Hematopoietic multipotent progenitor cell treated with erythropoietin and hydrocortisone succinate and interleukin-3 and kit ligand, for 4 days (in vitro differentiated cells): ENCODE measurements at places on chromosomes 7 and 10.
A peak's percentile ranks its signal among the peaks of the same experiment; 100 is the strongest.

GRCh38 chr7:77310982-77311381 is 105.2 kb downstream of the GSAP start:
- DNase-seq: no peak

- no peak for DNase-seq
Observed at GRCh38 chr7:33726582-33726981, 178.8 kb upstream of the BMPER start.

GRCh38 chr10:36349445-36350078 is 707.5 kb upstream of the FZD8 start:
- DNase-seq: no peak

DNA sequence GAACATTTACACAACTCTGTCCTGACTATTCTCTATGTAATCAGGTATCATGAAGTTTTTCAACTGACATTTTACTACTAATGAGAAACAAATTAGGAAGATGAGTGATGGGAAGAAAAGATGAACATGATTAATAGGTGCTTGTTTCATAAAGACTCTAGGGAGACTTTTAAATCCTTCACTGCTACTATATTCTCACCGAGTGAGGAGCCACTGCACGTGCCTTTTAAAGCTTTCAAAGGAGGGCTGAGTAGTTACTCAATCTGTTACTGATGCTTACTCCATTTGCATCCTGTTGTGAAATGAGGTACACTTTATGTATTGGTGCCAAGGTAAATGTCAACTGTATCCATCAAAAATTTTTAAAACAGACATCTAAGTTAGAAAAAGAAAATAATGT is 1.3 kb upstream of the COMMD3 start:
- peak; percentile 63 for DNase-seq

- no peak for DNase-seq
Observed at GRCh38 chr7:15457990-15458955, 103.5 kb downstream of the AGMO start.

DNA sequence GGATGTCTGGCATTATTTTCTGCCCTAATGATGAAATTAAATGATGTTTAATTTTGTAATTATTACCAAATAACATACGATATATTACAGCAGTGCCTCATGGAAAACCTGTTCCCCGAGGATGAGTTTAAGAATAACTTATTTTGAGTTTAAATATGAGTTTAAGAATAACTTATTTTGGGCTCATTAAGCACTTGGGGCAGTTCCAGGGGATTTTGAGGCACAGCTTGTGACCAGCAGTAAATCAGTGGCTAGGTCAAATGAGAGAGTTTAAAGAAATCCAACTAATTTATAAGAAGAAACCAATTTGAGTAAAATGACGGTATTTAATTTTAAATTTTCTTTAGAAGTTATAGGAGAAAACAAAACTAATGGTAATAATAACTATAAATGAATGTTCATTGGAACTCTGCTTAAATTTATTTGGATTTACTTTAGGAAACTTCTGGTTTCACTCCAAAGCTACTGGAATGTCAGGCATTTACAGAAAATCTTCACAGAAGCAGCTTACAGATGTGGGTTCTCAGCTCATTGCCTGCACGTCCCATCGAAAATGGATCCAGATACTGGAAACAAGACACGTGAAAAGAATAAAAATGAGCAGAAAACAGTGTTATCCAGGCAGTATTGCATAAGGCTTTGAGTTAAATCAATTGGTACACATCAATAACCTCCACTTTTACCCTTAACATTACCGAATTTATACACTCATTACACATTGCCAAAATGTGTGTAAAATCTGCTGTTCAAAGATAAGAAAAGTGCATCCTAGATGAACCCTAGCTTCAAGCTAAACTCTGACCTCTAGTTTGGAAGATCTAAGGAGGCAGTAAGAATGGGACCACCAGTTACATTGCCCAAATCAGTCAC is 784.5 kb upstream of the IGFBP3 start:
- DNase-seq: no peak

DNA sequence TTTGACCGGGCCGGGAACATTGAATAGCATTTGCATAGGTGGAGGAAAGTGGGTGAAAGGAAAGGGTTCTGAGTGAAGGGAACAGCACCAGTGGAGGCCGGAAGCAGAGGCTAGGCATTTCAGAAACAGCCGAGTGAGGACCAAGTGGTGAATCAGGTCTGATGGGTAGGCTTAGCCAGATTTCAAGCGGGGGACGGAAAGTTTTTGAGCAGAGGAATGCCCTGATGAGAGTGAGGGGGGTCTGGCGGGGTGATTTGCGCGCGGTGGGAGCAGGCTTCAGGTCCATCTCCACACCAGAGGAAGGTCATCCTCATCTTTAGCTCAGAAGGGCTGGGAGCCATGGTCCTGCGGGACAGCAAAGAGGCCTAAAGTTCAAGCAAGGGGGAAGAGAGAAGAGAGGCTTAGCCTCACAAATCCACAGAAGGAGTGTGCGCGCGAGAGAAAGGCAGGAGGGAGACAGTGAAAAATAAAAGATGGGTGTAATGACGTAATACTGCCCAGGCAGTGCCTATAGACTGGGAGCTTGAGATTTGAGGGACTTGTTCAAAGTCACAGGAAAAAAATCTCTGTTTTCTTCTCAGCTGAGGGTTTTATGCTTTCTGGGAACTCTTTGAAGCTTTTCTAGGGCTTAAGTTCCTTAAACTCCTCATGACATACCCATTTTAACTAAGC is 1.0 kb upstream of the DENND2A start:
- DNase-seq: no peak

- DNase-seq: no peak
Observed at GRCh38 chr7:45865594-45866410, 7.1 kb downstream of the CCDC201 start.

GRCh38 chr7:43931346-43931745 is 5.1 kb downstream of the UBE2D4 start:
- DNase-seq: no peak

GRCh38 chr7:91162436-91162835 is 101.8 kb upstream of the FZD1 start:
- DNase-seq: no peak

DNA sequence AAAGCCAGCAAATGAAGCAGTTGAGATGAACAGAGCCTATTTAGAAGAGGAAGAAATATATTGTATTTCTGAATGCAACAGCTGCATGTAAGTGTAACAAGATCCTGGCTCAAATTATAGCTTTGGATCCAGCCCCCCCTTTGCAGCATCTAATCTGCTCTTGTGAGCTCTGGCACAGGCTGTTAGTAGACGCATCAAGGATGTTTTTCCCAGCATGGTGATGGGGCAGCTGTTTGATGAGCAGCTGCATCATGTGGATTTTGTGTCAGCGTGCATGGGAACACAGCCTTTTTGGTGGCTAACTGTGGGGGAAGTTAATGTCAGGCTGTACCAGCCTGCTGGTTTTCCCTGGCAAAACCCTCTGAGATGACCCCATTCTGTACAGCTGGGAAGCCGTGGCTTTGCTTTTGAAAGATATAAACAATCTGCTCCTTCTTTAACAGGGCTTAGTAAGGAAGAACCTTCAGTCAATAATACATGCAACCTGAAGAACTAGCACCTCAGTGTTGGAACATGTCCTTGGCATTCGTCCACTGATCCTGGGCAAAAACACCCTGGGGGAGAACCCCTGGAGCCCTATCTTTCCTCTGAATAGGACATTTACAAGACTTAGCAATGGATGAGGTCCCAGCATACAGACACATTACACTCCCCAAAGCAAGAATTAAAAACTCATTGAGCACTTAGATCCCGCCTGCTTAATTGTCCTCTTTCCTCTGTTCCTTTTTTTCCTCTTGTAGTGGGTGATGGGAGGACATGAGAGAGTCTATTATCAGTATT is 70.6 kb downstream of the NPS start:
- DNase-seq: no peak

- no peak for DNase-seq
Observed at GRCh38 chr10:122777515-122778059, 68.1 kb downstream of the CUZD1 start.

GRCh38 chr7:123711832-123712293 is 36.9 kb downstream of the WASL start:
- DNase-seq: no peak

- DNase-seq: no peak
Observed at GRCh38 chr7:130845581-130846085, 111.6 kb upstream of the KLF14 start.

GRCh38 chr7:106285855-106286492 is 1.2 kb upstream of the NAMPT start:
- DNase-seq: no peak

- DNase-seq: peak; percentile 97
Observed at GRCh38 chr10:101575580-101576210, 12.4 kb downstream of the POLL start.

GRCh38 chr7:117157241-117158209 is 165.3 kb downstream of the WNT2 start:
- peak; percentile 96 for DNase-seq

DNA sequence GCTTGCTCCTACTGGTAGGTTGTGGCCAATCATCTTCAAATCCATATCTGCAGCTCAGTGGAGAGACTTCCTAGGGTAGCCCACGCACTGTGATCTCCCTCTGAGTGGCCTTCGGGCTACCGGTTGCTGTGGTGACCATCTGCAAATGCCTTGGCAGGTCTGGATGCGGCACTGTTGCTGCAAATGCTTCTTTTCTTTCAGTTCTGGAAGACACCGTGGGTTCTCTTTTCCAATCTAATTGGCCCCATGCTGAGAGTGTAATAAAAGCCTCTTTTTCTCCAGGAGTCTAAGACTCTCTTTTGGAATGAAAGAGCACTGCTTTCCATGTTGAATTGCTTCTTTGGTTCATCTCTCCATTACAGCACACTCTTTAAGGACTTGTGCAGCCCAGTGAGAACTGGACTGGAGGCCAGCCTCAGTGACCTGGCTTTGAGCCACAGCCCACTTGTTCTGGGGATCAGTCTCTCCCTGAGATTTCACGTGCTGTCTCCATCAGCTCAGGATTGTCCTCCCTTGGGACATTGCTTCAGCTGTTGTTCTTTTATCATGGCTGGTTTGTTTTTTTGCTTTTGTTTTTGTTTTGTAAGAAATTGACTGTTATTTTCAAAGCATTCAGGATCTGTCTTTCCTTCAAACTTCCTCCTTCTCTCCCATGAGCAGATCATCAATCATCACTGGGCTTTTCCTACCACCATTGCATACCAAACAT is 286.6 kb downstream of the BMPER start:
- DNase-seq: no peak

DNA sequence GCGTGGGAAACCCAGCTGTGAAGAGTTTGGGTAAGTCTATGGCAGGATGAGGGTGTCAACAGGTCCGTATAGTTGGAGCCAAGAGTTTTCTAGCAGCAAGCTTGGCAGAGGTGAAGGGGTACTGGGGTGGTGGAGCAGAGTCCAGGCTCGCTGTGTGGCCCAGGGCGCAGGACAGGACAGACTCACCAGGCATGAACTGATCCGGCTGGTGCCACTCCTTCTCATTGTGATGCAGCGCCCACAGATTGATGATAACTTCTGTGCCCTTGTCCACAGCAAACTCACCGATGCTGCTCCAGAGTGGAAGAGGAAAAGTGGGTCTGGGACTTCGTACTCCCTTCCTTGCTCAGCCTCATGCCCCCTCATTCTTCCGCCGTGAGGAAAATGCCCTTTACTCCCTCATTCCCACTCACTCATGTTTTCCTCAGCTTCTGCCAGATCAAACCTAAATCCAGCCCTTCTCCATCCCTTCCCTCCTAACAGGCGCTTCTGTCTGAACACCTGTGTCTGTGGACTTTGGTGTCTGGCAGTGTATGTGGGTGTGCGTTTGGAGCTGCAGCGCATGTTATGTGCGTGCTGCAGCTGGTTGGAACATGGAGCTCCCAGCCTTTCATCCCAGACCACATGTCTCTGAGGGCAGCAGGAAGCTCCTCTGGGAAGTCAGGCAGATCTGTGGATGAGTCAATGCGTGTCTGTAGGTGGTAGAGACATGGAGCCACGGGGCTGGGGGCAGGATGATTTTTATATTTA is 5.7 kb downstream of the CYP17A1 start:
- no peak for DNase-seq

DNA sequence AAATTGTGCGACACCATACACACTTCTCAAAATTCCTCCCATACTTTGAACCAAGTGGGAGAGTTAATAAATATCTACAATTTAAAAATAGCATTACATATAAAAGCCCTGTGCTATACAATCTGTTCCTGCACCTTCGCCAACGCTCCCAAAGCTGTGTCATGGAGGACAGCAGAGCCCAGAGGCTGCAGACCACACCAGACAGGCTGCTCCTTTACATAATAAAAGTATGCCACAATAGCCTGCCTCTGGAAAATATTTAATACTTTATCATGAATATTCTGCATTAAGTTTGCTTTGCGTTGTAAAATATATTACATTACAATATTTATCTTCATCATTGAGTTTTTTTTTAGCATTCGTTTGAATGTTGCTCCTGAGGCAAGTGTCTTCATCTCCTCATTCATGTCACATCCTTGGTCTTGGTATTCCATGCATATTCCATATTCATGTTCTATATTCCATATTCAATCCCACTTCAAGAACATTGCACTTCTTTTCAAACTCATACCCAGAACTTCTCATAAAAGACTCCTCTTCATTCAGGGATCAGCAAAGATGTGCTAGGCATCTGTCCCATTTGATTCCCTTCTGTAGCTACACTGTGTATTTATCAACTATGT is 663.9 kb downstream of the POM121L12 start:
- no peak for DNase-seq
